HS-27A (cell line): ENCODE measurements at places on chromosomes 4 and X.

DNA sequence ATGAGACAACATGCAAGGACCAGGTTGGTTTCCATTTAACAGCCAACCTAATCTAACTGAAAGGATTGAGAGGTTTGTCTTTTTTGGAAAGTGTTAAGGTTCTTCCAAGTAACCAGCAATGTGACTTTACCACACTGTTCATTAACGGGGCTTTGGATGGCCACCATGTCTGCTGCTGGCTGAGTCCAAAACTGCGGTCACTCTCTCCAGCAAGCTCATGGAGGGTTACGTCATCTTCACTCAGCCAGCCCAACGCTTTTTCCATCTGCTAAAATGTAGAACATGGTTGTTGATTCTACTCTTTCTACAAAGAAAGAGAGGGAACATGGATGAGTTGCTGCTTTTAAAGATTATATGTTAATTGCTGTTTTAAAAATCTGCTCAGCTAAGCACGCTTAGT lies 11.0 kb downstream of the PKD2 start:
- DNase-seq: no peak

DNA sequence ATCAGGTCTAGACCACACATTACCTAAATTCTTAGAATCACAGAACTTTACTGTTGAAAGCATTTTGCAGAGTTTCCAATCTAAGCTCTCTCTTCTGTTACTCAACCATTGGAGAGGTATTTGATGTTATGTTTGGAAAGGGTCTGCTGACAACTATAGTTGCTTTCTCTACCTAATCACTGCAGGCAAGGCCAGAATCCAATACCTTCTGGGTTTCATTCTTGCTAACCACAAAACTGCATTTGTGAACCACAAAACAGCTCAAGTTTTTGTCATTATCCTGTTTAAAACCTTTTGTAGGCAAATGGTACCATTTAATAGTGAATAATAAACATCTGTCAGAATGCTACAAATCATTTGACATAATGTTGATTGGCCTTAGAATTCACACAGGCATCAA lies 380.1 kb downstream of the GASK1B start:
- no peak for DNase-seq

DNA sequence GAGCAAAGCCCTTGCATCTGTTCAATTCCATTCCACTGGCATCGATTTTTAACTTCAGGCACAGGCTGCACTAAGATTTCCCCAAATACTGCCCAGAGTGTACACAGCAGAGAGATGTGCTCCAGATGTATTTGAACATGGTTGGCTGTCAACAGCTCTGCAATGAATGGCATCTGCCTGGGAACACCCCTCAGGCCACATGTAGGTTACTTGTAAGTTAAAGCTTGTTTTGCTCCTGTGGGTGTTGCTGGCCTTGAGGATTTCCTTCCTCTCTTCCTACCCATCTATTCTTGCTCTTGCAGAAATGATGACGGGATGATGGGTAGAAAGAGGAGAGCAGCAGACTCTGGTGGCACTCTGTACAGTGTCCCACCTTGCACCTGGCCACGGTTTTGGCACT lies 69.3 kb upstream of the HELT start:
- DNase-seq: no peak

DNA sequence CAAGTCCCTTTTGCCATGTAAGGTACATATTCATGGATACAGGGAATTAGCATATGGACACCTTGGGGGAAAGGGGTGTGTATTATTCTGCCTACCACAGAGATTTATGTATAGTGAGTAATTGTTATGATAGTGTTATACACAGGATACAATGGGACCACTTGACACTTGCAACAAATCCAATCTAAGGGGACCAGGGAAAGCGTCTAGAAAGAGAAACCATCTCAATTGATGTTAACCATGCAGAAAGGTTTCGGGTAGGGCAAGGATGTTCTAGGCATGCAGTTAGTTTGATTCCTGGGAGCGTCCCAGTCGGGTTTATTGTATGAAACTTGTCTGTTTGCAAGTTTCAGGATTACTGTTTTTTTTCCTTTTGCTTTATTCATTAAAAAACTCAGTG lies 34.2 kb downstream of the MMRN1 start:
- DNase-seq: no peak
